ENCODE measurements at places on chromosomes 12 and 14.

- DNase-seq: no peak
These were observed 244.2 kb downstream of the DPF3 start for GRCh38 chr14:72649603-72650227.

GRCh38 chr12:48197549-48197970, 5.5 kb downstream of the OR10AD1 start:
- no peak for DNase-seq

GRCh38 chr12:18165889-18166288, 75.9 kb upstream of the RERGL start:
- DNase-seq: no peak

DNA sequence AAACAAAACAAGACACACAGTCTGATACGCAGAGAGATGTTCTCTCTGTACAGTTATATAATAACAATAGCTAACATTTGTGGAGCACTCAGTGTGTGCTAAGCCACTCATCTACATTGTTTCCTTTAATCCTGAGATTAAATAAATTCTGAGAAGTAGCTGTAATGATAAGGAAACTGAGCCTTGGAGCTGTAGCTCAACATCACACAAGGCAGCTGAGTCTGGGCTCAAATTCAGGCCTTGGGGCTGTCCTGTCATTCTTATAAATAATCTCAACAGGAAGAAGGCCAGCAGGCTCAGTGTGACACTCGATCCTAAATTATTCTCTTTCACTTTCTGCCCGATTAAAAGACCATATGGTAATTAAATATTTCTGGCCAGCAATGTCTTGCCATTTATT, 24.5 kb downstream of the CDKN1B start:
- DNase-seq: no peak

DNA sequence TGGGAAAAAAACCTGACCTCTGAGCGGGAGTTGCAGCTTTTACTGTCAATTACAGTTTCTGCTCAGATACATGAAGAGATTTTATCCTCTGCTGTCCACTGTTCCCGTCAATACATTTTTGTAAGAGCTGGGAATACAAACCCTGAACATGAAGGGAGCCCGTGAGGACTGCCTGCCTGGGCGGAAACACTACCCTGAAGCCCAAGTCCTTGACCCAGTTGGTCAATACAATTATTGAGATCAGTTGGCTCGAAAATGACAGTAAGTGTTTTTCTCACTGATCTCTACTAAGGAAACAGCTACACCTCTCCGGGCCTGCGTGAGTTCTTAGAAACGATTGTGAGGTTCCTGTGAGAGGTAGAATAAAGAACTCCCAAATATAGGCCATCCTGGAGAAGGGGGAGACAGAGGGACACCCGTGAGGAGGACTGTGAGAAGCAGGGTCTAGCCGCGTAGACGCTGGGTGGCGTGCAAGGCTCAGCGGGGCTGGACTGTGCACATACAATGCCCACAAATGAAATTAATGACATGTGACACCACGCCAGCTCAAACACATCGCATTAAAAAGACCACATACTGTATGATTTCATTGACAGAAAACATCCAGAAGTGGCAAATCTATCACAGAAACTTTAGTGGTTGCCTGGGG, 509.5 kb downstream of the TMEM132D start:
- DNase-seq: no peak

- DNase-seq: no peak
These were observed 630 bp downstream of the PLEKHH1 start for GRCh38 chr14:67533754-67534085.

DNA sequence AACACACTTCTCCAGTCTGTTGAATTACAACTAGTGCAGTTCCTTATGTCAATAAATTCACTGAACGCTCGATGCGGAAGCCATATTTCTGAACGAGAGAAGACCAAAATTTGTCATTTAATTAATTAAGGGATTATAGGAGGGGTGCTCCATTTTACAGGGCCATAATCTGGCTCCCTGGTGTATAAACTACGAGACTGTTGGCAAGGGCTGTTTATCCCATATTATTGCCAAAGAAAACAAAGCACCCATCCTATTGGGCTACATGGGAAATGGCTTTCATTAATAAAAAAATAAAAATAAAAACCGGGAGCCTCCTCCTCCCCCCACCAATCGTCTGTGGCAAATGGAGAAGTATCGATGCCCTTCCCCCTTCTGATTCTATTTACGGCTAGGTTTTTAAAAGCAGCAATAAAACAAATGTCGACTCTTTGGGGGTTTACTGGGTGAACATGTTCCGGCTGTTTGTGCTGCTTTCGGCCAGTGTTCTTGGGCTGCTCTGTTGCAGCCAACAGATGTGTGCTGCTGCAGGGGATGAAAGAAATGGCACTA, 24.8 kb downstream of the ATF7 start:
- no peak for DNase-seq

DNA sequence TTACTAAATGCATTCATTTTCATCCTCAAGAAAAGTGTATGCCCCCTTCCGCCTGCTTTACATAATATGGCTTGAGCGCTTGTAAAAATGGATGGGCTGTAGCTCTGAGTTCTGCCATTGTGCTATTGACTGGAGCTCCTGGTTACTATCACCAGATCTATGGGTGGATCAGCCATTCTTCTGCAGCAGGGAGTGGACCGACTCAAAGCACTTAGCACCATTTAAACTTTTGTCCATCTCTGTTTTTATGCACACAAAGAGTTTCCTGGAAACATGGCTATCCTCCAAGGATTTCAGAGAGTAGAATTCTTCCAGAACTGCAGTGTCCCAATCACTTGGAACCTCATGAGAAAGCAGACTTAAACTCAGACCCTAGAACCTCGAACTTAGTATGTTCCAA, 4.5 kb upstream of the NUMB start:
- no peak for DNase-seq

GRCh38 chr14:104081951-104082464, 3.5 kb upstream of the ASPG start:
- DNase-seq: no peak

Data from stimulated activated CD8-positive, alpha-beta memory T cell treated with anti-CD3 and anti-CD28 coated beads, Interleukin-15, amount 100 ng/mL, for 4 hours (primary cell).